SJCRH30 (cell line): ENCODE measurements at places on chromosomes 1 and 21. TPM values are rescaled to one million over a fixed set of nuclear protein-coding genes. Genes with fewer than 3 reads are reported as not detected.

The EXO1 gene
- total RNA-seq: 51.3 and 57.4 TPM in 2 replicates

The TRIM17 gene
- not detected in 2 replicates for total RNA-seq

The ZNF436 gene
- total RNA-seq: 13.8 and 15.8 TPM in 2 replicates

The FLG2 gene
- not detected in 2 replicates for total RNA-seq

The UBE2U gene
- total RNA-seq: not detected in 2 replicates

The ANXA9 gene
- not detected in 2 replicates for total RNA-seq

The F5 gene
- total RNA-seq: not detected in 2 replicates

The FMO3 gene
- not detected in 2 replicates for total RNA-seq

The VAMP3 gene
- total RNA-seq: 97.8 and 102 TPM in 2 replicates

The IL6R gene
- total RNA-seq: 0.53 and 1.1 TPM in 2 replicates

The S1PR1 gene
- total RNA-seq: 21.6 and 22.4 TPM in 2 replicates

The USH2A gene
- total RNA-seq: 0.02 TPM in 1 of 2 replicates, not detected in the other

The IFI6 gene
- total RNA-seq: 5.8 and 6.8 TPM in 2 replicates

The ZFP69B gene
- 6.2 and 8.2 TPM in 2 replicates for total RNA-seq

The NTRK1 gene
- not detected in 2 replicates for total RNA-seq

The ALG14 gene
- total RNA-seq: 4.6 and 5.5 TPM in 2 replicates

The THEMIS2 gene
- 13.4 and 13.7 TPM in 2 replicates for total RNA-seq

The CDCA8 gene
- 55.0 and 58.5 TPM in 2 replicates for total RNA-seq
